ENCODE measurements at places on chromosomes 12 and 14.

DNA sequence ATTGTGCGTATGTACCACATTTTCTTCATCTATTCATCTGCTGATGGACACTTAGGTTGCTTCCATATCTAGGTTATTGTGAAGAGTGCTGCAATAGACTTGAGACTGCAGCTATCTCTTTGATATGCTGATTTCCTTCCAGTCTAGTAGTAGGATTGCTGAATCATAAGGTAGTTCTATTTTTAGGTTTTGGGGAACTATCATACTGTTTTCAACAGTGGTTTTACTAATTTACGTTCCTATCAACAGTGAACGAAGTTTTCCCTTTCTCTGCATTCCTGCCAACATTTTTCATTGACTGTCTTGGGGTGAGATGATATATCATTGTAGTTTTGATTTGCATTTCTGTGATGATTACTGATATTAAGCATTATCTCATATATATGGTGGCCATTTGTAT is 482.2 kb downstream of the SLC16A7 start:
- no peak for DNase-seq

DNA sequence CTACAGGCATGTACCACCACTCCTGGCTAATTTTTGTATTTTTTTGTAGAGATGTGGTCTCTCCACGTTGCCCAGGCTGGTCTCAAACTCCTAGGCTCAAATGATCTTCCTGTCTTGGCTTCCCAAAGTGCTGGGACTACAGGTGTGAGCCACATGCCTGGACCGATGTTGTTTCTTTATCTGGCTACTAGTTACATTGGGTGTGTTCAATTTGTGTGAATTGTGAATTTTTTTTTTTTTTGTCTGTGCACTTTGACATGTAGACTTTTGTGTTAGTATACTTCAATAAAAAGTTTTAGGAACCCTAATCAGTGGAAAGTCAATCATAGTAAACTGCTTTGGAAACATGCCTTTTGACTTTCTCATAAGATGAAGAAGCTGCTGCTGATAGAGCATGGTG is 24.0 kb upstream of the SLC17A8 start:
- no peak for DNase-seq

- DNase-seq = no peak
Measured at GRCh38 chr14:49506650-49507049, 79.5 kb downstream of the RPS29 start.

- no peak for DNase-seq
Measured at GRCh38 chr14:39773387-39774126, 341.3 kb upstream of the FBXO33 start.

DNA sequence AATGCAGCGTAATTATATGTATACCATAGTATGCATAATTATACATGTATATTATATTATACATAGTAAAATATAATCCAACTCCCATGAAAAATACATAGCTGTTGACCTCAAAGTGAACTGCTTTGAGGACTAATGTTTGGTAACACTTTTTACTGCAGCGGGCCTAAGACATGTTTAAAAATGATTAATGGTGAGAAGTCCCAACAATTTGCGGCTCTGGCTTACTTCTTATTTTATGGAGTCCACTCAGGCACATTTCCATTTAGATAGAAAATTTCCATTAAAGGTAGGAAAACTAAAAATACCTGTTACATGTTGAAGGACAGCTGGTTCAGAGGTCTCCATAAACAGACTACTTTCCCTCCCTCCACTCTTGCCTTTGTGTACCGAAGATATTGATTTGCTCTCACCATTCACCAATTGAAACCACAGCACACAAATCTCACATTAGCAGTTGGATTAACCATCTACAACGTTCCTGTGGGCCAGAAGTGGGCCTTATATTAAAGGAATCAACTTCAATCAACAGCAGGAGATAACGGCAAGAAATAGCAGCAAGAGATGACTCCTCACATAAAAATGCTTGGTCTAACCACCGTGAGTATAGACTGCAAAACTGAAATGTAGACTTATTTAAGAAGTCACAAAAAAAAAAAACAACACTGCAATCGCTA is 14.1 kb upstream of the NT5DC3 start:
- DNase-seq = peak; percentile 12

GRCh38 chr14:55747186-55747585 is 167.2 kb downstream of the KTN1 start:
- no peak for DNase-seq

- DNase-seq = no peak
Measured at GRCh38 chr12:76591476-76591875, 31.9 kb upstream of the OSBPL8 start.

DNA sequence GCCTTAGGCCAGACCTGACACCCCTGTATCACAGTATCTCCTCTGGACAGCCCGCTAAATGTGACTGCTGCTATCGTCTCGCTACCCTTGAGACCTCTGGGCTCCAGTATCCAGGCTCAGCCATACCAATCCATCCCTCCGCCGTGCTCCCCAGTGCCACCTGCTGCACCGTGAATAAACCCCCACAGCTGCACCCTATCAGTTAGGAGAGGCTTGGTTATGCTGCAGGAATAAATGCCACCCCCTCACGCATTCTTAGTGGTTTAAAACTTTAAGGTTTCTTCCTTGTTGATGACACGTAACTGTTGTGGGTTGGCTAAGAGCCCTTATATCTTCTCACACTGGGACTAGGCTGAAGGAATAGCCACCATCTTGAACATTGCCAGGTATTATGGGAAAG is 12.1 kb downstream of the CCDC63 start:
- no peak for DNase-seq

GRCh38 chr12:49108958-49109404 is 1.7 kb downstream of the LMBR1L start:
- no peak for DNase-seq

- no peak for DNase-seq
Measured at GRCh38 chr12:13205809-13206559, 9.5 kb downstream of the EMP1 start.

- no peak for DNase-seq
Measured at GRCh38 chr14:99240627-99241324, 31.2 kb downstream of the BCL11B start.

GRCh38 chr12:131901431-131902331 is 7.3 kb downstream of the ULK1 start:
- no peak for DNase-seq

- no peak for DNase-seq
Measured at GRCh38 chr12:123805173-123805572, 43.1 kb downstream of the DNAH10 start.

GRCh38 chr12:24797901-24798300 is 151.0 kb downstream of the BCAT1 start:
- DNase-seq = no peak

DNA sequence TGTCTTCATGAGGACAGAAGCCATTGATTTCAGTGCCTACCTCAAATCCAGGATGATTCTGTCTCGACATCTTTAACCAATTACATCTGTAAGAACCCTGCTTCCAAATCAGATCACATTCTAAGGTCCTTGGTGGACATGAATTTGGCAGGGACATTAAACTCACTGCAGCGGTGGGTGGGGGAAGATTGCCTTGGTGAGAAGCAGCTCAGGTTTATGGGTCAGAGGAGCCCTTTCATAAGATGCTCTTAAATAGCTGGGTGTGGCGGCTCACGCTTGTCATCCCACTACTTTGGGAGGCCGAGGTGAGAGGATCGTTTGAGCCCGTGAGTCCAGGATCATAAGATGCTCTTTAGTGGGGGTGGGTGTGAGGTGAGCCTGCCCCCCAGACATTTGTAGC is 42.9 kb downstream of the ELK3 start:
- no peak for DNase-seq

GRCh38 chr14:27485193-27485592 is 887.4 kb upstream of the NOVA1 start:
- DNase-seq = no peak

- DNase-seq = peak; percentile 85
Measured at GRCh38 chr12:3315201-3315661, 175.8 kb upstream of the PRMT8 start.

GRCh38 chr14:93369713-93370266 is 22.8 kb downstream of the COX8C start:
- DNase-seq = no peak

- DNase-seq = peak; percentile 40
Measured at GRCh38 chr12:6195665-6196535, 4.3 kb upstream of the CD9 start.

DNA sequence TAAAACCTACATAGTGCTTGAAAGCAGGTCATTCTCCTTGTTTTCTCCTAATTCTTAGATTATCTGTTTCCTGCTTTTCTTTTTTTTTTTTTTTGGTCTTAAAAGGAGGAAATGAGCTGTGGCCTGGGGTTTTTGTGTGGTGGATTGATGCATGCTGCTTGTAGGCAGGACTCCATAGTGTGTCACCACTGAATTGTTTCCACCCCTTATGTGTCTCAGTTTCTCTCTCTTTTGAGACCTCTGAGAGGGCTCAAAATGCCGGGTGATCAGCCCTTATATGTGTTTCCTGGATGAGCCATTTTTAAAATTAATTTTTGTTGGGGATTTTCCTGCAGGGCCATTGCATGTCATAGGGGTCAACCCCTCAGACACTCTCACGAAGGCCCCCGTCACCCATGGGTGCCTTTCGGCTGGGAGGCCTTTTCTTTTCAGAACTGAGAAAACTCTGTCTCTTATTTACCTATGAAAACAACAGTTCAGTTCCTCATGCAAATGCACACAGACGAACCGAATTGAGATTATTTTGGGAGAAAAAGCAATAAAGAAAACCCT is 32.0 kb upstream of the LRRK2 start:
- DNase-seq = no peak

- no peak for DNase-seq
Measured at GRCh38 chr14:56412468-56413434, 166.8 kb upstream of the TMEM260 start.

DNA sequence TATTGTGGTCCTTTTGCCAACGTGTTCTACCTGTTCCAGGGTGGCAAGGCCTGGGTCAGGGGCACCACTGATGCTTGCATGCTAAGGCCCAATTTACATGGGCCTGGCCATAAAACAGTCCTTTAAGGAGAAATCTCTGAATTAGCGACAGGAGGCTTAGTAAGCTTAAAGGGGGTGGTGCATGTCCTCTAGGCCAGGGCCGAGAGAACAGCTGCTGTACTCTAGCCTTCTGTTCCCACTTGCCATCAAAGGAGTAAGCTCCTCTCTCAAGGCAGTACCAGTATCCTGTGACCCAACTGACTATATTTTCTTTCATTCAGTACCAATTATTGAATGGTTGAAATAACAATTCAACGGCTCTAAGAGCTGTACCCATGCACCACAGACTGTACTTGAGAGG is 67.7 kb upstream of the ZDHHC17 start:
- no peak for DNase-seq

- DNase-seq = no peak
Measured at GRCh38 chr14:101226603-101227425, 323.3 kb upstream of the RTL1 start.

DNA sequence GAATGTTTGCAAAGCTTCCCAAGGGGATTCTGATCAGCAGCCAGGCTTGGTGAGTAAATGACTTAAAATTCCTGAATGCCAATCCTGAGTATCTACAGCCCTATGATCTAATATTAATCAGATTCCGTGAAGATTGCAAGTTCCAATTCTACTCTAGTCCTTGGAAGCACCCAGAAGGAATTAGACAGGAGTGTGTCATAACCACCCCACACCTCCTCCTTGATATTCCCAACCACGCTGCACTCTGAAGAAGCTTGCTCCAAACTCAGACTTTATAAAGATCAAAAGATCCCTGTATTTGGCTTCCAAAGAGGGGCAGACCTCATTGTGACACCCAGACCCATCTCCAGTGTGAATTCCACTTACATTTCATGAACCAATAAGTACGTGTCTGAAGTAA is 306.0 kb downstream of the BCL11B start:
- DNase-seq = no peak

GRCh38 chr14:26984311-26985177 is 386.7 kb upstream of the NOVA1 start:
- peak; percentile 80 for DNase-seq

GRCh38 chr12:113002155-113002554 is 23.8 kb downstream of the OAS2 start:
- no peak for DNase-seq

DNA sequence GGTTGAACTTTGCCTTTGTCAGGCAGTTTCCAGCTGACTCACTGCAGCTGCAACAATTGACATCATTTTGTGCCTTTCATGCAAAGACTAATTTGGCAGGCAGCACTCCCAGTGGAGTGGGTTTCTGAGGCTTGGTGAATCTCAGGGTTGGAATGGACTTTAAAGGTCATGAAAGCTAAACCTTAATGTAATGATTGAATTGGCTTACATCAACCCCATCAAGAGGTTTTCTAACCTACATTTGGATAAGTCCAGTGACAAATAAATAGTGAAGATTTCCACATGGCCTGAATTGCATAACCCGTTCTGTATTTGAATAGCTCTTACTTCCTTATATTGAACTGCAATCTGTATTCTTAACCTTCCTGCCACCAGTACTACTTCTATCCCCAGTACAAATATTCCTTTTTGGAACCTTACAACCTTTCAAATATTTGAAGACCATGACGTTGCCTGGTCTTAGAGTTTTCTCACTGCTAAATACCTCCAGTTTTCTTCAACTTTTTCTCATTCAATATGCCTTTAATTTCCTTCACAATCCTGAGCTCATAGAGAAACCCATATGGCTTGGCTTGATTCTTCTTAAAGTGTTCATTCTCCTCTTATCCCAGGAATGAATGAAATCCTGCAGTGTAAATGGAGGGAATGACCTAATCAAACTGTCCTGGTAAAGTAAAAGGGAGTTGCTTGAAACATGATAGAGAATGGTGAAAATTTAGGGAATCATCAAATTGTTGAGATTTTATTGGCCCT is 168.1 kb upstream of the NOVA1 start:
- no peak for DNase-seq

- no peak for DNase-seq
Measured at GRCh38 chr14:55092341-55092740, 36.7 kb upstream of the LGALS3 start.

DNA sequence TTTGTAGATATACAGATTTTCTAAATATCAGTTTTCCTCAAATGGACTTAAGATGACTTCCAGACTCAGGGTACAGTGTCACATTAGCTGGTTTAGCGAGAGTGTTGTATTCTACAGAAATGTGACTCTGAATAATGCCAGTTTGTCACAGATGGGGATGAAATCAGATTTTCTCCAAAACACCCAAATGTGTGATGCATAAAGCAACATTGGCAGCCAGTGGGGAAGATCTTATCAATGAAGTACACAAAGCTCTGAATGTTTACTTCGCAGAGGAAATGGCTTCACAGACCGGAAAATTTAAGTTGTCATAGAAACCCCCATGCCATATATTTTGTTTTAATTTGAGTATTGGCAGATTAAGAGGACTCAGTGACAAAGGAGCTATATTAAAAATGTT is 29.9 kb downstream of the ANO4 start:
- no peak for DNase-seq
